Left lobe of liver (tissue), 2 donors: ENCODE measurements at places on chromosomes 2 and 18. TPM values are rescaled to one million over a fixed set of nuclear protein-coding genes. Genes with fewer than 3 reads are reported as not detected.

SETBP1 gene
- 17.3 TPM for total RNA-seq

COLEC11 gene
- total RNA-seq = 40.1 TPM

ITPRIPL1 gene
- total RNA-seq = 0.20 TPM

GRCh38 chr2:45681675-45682074 lies 30.2 kb downstream of the PRKCE start:
- DNase-seq = no peak

DNA sequence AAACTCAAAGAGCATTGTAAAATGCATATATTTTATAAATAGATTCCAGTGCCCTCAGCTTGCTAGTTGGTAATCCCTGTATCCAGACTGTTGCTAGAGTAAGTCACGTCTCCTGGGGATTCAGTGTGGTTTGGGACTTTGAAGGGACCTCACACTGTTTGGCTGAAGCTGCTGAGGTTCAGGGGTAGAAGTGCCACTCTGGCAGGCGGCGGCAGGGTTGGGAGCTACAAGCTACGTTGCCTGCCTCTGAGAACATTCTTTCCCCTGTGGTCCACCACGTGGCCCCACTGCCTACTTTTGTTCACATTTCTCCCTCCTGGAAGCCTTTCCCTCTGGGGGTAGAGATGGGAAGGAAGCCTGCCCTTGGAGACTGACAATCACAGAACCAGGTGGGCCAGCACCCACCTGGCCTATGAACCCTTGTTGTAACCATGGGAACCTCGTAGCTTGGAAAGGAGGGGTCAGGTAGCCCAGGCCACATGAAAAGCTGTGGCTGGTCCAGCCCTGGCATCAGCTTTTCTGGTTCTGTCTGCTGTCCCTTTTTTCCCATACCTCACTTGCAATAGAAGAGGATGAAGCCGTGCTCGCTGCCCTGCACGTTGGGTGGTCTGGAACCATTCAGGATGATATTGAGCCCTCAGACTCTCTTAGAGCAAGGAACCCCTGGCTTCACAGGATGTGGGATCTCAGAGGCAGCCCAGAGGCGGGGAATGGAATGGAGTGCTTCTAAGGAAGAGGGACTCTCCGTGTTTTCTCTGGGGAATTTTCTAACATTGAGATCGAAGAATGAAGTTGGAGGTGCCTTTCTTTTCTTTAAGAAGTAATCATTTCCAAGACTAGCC lies 2.9 kb downstream of the RNF144A start:
- no peak for DNase-seq

- DNase-seq = no peak
Observed at GRCh38 chr2:238239543-238239862, 335 bp downstream of the HES6 start.

- DNase-seq = no peak
Observed at GRCh38 chr2:175684466-175684865, 317.6 kb downstream of the LNPK start.

GRCh38 chr2:129885735-129886134 lies 93.7 kb upstream of the RAB6C start:
- DNase-seq = no peak

- DNase-seq = no peak
Observed at GRCh38 chr2:52210161-52210560, 1178.2 kb upstream of the NRXN1 start.

AQP12B gene
- not detected for total RNA-seq

GRCh38 chr2:178579006-178579405 lies 98.7 kb downstream of the PLEKHA3 start:
- DNase-seq = no peak

DNA sequence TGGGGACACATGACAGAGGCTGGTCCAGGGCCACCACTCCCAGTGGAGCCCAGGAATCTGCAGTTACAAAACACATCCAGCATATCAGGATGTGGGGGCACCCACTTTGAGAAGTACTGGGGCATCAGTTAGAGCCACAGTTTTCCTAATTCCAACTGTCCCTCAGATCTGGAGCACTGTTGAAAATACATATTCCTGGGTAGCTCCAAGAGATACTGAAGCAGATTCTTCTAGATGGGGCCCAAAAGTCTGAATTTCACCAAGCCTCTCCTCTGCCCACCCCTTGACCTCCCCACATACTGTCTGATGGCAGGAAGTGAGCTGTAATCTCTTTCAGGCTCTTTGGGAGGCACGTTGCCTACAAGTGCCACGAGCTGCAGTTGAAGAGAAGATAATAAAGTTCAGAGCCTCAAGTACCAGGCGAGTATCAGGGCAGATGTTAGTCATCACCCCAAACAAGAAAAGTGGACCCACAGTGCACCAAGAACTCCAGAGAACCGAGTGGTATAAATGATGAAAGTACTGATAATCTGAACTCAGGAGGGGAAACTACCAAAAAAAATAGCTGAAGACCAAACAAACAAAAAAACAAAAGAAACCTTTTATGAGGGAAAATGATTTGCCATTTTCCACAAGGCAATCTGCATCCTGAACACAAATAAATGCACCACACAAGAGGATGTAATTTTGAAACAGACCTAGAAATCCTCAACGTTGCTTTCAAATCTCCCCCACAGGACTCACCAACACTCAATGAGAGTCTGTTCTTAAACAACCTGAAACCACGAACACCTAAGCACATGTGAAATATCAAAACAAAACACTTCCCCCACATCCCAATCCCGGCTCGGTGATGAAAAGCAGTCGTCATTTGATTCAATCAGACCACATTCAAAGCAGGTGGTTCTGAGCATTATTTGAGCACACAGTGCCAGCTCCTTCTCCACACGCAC lies 98.7 kb downstream of the TCF4 start:
- no peak for DNase-seq

DNA sequence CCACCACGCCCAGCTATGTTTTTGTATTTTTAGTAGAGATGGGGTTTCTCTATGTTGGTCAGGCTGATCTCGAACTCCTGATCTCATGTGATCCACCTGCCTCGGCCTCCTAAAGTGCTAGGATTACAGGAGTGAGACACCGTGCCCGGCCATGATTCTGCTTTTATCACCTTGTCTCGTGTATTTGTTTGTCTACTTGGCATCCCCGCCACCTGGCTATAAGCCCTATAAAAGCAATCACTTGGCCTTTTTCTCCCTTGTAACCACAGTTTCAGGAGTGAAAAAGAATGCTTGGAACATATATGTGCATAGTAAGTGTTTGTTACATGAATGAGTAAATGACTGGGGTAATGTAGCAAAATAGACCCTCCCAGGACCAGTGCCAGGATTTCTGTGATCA lies 77.5 kb upstream of the PAPOLG start:
- DNase-seq = no peak

DNA sequence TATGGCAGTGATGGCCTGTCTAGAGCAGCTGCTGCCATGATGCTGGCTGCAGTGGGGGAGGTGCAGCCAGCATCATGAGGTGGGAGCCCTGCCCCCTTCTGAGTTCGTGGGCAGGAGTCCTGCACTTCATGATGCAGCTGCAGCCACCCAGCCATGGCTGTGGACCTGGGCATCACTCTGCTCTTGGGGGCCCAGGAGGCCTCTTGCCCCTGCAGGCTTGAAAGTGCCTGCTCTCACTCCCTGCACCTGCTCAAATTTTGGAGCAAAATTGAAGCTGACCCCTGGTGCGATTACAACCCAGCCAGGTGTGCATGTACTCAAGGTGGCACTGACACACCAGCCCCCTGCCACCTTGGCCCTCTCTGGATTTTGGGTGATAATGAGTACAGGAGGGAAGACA lies 712.9 kb downstream of the NUP35 start:
- DNase-seq = no peak

- no peak for DNase-seq
Observed at GRCh38 chr2:88221365-88221942, 51.3 kb downstream of the THNSL2 start.

GRCh38 chr2:169933124-169933711 lies 106.0 kb downstream of the UBR3 start:
- no peak for DNase-seq

GRCh38 chr2:40716879-40717278 lies 265.0 kb upstream of the SLC8A1 start:
- no peak for DNase-seq
